Activated T-cell treated with anti-CD3 and anti-CD28 coated beads, Interleukin-2, amount 50 U/mL, for 72 hours (primary cell): ENCODE measurements at places on chromosomes 2 and 18. TPM values are rescaled to one million over a fixed set of nuclear protein-coding genes. Genes with fewer than 3 reads are reported as not detected.

GRCh38 chr2:4715065-4715464 lies 977.1 kb upstream of the SOX11 start:
- no peaks in the 10 kb centered on the region for H3K27me3 ChIP-seq
- DNase-seq = no peak
- peaks cover 1% of the 10 kb centered on the region for H3K36me3 ChIP-seq
- H3K4me1 ChIP-seq = no peaks in the 10 kb centered on the region
- no peak overlapping the region for H3K4me3 ChIP-seq

- no peak for DNase-seq
- no peak overlapping the region for H3K27ac ChIP-seq
- H3K4me3 ChIP-seq = no peak overlapping the region
- no peaks in the 10 kb centered on the region for H3K36me3 ChIP-seq
- no peaks in the 10 kb centered on the region for H3K27me3 ChIP-seq
These were observed 54.7 kb upstream of the OTOF start for GRCh38 chr2:26532301-26533250.

HOXD11 gene
- not detected for total RNA-seq

- H3K27me3 ChIP-seq = peaks cover 34% of the 10 kb centered on the region
- no peaks in the 10 kb centered on the region for H3K36me3 ChIP-seq
- H3K4me3 ChIP-seq = no peak overlapping the region
- H3K4me1 ChIP-seq = no peaks in the 10 kb centered on the region
- no peak overlapping the region for H3K27ac ChIP-seq
- no peak for DNase-seq
These were observed 72.9 kb downstream of the TMX3 start for GRCh38 chr18:68642003-68642402.

DNA sequence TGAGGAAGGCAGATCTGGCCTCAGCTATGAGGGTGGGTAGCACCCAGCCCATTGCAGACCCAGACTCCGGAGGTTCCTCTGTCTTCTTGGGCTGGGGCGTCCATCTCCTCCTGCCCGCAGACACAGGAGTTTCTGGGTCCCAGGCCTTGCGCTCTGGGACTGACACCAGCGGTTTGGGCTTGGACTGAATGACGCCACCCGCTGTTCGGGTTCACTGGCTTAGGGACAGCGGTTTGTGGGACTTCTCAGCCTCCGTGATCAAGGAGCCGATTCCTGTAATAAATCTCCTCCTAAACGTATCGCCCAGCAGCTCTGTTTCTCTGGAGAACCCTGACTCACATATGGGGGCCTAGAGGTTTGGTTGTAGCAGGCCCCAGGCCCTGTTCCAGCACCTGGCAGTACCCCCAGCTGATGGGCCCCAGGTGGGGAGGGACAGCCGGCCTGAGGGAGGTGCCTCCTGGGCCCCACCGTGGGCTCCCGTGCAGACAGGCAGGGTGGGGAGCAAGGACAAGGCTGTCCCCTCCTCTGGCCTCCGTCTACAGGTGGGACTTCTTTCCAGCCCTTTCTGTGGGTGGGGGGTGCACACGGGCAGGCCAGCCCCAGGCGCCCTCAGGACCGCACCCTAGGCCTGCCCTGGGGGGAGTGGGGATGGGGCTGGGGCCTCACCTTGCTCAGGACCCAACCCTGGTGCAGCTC lies 4.5 kb upstream of the AQP12A start:
- no peak for DNase-seq
- no peaks in the 10 kb centered on the region for H3K4me1 ChIP-seq
- no peak overlapping the region for H3K27ac ChIP-seq
- H3K27me3 ChIP-seq = no peaks in the 10 kb centered on the region
- no peaks in the 10 kb centered on the region for H3K36me3 ChIP-seq
- H3K4me3 ChIP-seq = no peak overlapping the region

DNA sequence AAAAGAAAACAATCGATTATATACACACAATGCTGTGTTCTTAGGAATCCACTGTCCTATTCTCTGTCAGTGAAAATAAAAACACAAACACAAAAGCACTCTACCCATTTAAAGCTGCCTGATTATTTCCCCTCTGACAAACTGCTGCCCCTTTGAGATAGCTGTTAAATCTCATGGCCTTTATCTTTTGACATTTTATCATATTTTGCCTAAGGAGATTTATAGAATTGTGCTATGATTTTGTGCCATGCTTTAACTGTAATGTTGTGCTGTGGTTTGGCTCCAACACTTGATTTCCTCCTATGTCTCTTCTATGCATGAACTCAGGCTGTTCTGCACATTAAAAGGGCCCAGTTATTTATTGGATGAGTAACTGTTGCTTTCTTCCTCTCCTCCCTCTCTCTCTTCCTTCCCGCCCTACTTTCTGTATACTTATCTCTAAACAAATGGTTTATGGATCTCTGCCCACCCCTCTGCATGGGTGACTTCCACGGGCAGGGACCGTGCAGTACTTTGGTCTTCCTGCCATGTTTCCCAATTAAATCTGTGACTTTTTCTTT lies 1096.6 kb downstream of the TSN start:
- H3K4me3 ChIP-seq = no peak overlapping the region
- no peaks in the 10 kb centered on the region for H3K4me1 ChIP-seq
- H3K27ac ChIP-seq = no peak overlapping the region
- DNase-seq = no peak

DNA sequence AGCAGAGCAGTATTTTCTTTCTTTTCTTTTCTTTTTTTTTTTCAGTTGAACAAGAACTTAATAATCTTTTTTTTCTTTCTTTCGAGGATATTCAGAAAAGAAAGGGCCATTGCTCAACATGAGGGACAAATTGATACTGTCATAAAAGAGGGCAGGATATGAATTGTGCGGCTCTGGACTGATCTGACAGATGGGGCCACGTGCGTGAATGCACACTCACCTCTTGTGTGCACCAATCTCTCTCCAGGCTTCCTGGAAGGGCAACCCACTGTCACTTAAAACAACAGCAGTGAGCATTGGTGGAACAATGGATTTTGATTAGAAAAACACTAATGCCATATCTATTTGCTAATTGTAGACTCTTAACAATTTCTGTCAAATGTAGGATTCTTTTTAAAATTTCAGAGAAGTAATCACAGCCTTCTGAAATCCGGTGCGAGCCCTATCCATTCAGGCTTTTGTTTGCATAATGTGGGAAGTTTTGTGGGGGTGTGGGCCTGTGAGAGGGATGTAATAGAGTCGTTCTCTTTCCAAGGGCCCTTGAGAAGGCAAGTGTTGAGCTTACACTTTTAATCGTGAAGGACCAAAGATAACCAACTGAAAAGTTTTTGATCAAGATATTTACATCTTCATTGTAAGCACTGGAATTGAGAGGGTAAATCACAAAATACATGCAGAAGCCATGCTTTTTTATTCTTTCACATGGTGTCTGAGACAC lies 298.8 kb downstream of the SP3 start:
- peaks cover 34% of the 10 kb centered on the region for H3K27me3 ChIP-seq
- H3K36me3 ChIP-seq = no peaks in the 10 kb centered on the region
- no peak overlapping the region for H3K27ac ChIP-seq
- no peak overlapping the region for H3K4me3 ChIP-seq
- no peaks in the 10 kb centered on the region for H3K4me1 ChIP-seq

CEBPZOS gene
- 39.7 TPM for total RNA-seq

- no peaks in the 10 kb centered on the region for H3K36me3 ChIP-seq
These were observed 76.9 kb upstream of the ODC1 start for GRCh38 chr2:10524851-10525572.

- no peak overlapping the region for H3K27ac ChIP-seq
- H3K27me3 ChIP-seq = peaks cover 12% of the 10 kb centered on the region
- no peak for DNase-seq
- no peak overlapping the region for H3K4me3 ChIP-seq
- no peaks in the 10 kb centered on the region for H3K4me1 ChIP-seq
These were observed 51.3 kb downstream of the LIPG start for GRCh38 chr18:49613141-49613640.

- H3K27ac ChIP-seq = no peak overlapping the region
- H3K4me3 ChIP-seq = no peak overlapping the region
- no peaks in the 10 kb centered on the region for H3K4me1 ChIP-seq
- H3K36me3 ChIP-seq = no peaks in the 10 kb centered on the region
These were observed 290.0 kb downstream of the PHLPP1 start for GRCh38 chr18:63005306-63005705.

CCDC141 gene
- total RNA-seq = 9.4 TPM
